ENCODE measurements at places on chromosomes 3 and 15.

DNA sequence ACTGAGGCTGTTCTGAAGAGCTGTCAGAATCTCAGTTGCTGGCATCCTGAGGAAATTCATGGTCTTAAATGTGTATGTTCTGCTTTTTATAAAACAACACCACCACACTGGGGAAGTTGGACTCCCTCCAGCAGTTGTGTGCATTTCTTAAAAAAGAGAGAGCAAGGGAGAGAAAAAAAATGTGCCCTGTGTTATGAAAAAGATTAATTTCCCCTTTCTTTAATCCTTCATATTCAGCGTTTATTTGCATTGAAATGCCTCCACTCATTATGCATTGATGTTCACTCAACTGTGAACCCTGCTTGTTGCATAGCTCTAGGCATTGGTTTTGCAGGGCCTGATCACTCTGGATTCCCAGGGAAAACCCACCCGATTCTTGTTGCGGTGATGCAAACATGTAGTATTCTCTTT is 4.4 kb upstream of the ZNF609 start:
- DNase-seq = no peak

DNA sequence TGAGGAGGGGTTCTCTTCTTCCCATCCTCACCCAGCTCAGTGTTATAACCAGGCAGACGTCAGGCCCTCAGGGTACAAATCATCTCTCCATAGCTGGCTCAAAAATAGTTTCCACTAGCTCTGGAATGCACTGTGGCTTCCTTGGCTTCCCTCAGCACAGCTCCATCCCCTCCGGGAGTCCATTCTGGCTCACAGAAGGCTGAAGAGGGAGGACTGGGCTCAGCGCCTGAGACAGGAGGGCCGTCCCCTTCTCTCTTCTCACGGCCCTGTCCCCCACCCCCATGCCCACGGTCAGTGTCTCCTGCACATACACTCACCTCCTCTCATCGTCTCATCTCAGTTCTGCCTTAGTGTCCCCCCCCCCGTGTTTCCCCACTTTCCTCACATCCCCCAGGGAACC is 50.1 kb downstream of the UMPS start:
- no peak for DNase-seq

GRCh38 chr3:112572701-112573100 is 10.9 kb downstream of the SLC35A5 start:
- DNase-seq = no peak

GRCh38 chr3:123757281-123757940 is 126.7 kb downstream of the MYLK start:
- no peak for DNase-seq

DNA sequence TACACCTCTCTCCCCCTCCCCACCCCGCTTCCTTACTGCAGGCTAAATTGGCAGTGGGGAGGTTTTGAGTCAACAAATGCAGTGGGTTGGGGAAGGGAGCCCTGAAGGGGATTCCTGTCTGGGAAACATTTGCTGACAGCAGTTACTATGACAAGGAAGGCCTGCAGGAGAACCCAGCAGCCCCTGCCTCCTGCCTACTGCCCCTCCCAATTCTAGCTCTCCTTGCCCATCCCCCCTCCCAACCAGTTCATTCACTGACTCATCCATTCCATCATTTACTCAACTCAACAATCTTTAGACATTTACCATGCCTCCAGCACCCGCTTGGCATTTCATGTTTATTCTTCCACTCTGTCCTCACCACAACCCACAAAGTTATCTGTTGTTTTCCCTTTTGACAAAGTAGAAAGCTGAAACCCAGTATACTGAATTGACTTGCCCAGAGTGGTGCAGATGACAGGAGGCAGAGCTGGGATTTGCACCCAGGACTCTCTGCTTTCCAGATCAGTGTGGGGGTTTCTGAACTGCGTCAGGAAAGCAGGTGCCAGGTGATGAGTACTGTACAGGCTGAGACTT is 75.0 kb downstream of the MAGEF1 start:
- DNase-seq = no peak

- no peak for DNase-seq
Measured at GRCh38 chr3:139906418-139906817, 28.6 kb upstream of the CLSTN2 start.

GRCh38 chr15:62107571-62108121 is 40.9 kb downstream of the C2CD4A start:
- no peak for DNase-seq

Measured in T-helper 9 cell (primary cell).